Stimulated activated CD4-positive, alpha-beta T cell treated with anti-CD3 and anti-CD28 coated beads, Interleukin-15, amount 100 ng/mL, for 1 hour (primary cell): ENCODE measurements at places on chromosomes 16 and 17.

DNA sequence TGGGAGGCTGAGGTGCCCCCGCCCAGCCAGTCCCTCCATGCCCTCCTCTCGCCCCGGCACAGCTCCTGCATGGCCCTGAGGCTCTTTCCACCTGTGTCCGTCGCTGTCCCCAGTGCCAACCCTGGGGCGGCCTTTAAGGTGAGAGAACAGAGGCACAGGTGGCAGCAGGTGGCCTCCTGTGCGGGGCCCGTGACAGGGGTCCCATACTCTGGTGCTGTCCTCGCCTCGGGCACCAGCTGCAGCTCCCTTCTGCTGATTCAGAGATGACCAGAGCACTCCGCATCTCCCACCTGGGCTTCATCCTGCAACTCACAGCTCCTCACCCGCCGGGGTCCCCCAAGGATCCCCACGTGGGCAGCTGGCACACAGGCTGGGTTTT is 8.0 kb downstream of the PRSS27 start:
- no peak for DNase-seq

DNA sequence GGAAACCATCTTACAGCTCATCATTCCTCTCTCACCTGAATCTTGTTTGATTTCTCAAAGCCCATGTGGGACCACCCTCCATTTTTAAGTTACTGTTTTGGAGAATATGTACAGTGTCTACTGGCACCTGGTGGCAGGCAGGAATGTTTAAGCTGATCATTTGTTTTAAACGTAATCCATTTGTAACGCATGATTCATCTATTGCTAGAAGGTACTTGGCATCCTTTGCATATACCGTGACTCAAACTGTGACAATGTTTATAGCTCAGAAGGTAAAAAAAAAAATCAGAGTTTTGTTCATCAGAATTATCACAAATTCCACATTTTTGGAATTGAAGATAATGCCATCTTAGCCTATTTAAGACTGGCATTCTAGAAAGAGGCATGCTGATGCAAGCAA is 1007.5 kb upstream of the EEF2KMT start:
- no peak for DNase-seq

GRCh38 chr16:19363740-19364139 is 53.9 kb upstream of the TMC5 start:
- DNase-seq = no peak

DNA sequence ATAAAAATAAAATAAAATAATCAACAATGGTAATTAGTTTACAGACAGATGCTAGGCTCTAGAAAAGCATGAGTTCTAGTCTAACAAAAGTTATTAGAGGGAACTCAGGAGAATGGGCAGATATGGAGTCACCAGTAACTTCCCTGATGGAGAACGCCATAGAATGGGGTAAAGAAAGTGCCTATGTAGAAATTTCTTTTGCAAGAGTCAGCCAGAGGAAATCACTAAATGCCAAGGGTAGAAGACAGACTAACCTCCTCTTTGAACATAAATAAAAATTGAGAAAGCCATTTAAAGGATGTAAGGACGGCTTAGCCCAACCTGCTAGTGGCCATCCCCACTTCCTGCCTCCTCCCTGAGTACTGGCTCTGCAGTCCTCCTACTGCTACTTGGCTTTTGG is 141.6 kb downstream of the VPS53 start:
- DNase-seq = no peak

GRCh38 chr16:4364196-4365013 is 7.2 kb upstream of the VASN start:
- DNase-seq = no peak

- DNase-seq = no peak
Observed at GRCh38 chr16:57253466-57253865, 8.4 kb downstream of the ARL2BP start.

DNA sequence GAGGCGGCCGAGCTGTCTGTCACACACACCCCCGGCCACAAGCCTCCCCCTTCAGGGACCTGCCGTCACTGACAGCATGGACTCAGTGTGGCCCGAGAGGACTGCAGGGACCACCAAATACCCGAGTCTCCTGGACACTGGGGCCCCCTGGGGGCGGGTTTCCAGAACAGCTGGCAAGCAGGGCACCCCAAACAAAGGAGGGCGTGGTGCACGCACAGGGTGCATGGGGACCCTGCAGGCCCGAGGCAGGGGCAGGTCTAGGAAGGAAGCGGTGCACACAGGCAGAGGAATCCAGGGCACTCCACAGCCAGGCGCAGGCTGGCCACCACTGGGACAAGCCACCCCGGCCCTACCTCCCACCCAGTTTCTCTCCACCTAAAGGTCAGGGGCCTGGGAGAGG is 28.7 kb upstream of the ENPP7 start:
- DNase-seq = no peak

- no peak for DNase-seq
Observed at GRCh38 chr16:87170310-87170709, 146.9 kb downstream of the C16orf95 start.

DNA sequence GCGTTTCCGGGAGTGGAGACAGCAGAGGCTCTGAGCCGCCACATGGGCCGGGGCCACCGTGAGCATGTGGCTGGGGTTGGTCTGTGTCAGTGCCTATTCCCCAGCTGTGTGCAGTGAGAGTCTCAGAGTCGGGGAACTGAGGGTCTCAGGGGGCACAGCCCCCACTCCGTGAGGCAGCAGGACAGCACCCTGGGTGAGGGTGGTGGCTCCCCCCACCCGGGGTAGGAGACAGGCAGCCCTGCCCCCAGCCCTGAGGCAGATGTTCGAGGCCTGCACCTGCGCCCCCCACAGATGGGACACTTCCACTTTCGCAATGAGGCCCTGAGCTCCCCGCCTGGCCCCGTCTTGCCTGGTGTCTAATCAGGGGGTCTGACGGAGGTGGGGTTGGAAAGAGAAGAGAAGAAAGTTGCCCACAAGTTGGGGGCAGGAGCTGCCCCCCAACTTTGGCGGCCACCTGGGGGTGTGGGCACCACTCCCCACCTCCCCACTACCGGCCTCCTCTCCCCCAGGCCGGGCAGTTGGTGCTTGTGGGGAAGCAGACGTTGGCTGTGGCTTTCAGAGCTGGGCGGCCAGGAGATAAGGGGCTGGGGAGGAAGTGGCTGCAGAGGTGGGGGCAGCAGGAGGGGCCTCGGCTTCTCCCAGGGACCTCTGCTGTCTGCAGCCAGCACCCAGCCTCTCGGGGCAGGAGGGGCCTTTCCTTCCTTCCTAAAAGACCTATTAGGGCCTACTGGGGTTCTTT is 1.8 kb upstream of the CBFA2T3 start:
- no peak for DNase-seq

GRCh38 chr16:4488499-4488967 is 12.3 kb downstream of the HMOX2 start:
- DNase-seq = no peak

DNA sequence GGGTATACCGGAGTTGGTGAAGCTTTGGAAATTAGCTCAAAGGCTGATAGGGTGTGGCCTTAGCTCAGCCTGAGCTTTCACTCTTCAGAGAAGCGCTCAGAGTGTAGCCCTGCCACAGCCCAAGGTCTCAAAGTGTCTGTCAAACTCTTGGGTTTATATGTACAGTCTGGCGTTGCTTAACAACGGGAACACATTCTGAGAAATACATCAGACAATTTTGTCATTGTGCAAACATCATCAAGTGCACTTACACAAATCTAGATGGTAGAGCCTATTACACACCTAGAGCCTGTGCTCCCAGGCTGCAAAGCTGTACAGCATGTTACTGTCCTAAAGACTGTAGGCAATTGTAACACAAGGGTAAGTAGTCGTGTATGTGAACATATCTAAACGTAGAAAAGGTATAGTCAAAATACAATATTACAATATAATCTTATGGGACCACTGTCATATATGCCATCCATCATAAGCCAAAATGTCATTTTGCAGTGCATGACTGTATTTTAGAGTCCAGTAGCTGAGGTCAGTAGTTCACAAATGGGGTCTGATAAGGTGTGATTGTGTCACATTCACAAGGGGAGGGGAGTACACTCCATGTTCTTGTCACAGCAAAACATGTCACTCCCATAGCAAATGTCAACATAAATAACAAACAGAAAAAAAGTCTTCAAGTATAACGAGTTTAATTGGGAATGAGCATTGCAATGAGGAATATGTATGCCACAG is 20.6 kb downstream of the CHAD start:
- DNase-seq = no peak

DNA sequence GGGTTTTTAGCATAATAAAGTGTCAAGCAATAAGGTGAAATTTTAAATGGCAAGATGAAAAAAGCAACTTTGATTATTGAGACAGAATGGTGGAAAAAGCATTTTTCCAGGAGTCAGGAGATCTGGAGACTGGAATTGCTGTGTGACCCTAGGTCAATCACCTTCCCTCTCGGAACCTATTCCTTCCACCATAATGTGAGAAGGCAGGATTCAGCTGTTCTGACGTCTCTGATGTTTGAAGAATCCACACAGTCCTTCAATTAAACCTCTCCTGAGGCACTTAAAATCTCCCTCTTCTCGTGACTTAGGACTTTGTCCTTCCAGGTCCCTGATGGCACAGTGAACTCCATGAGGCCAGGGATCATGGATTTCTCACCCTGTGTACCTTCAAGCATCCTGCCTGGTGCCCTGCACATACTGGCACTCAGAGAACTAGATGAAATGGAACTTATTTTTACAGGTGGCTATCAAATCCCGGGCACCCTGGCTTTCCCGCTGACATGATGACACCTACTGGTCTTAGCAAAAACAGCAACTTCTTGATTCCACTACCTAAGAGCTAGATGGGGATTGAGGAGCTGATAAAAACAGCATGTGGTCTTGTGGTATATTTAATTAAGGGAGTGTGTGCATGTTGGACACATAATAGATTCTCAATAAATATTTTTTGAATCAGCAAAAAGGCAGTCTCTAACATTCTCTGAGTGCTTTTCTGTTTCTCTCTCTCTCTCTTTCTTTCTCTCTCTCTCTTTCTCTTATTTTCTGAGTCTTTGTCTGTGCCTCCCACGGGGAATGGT is 2.3 kb upstream of the CCDC182 start:
- no peak for DNase-seq

- DNase-seq = no peak
Observed at GRCh38 chr16:80591071-80591915, 50.5 kb downstream of the DYNLRB2 start.

DNA sequence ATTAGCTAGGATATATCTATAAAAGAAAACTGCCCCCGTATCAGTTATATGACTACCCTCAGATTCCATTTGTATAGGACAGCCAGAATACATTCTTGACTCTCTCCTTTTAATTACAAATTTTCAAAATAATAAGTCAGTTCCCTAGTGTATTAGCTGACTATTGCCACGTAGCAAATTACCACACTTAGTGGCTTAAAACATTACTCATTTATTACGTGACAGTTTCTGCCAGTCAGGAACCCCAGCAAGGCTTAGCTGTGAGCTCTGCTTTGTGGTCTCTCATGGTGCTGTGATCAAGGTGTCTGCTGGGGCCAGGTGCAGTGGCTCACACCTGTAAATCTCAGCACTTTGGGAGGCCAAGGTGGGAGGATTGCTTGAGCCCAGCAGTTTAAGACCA is 13.9 kb upstream of the SCNN1B start:
- no peak for DNase-seq

DNA sequence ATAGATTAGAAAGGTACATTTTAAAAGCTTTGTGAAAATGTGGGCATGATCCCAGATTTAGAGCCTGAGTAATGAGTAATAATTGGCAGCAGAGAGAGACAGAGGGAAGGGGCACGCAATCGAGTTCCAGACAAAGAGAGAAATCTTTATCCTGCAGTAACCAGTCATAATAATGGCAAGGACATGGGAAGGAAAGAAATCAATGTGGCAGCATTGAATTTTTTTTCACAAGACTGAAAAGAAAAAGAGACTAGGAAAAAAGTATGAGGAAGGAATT is 790.8 kb upstream of the SOX9 start:
- no peak for DNase-seq

- DNase-seq = no peak
Observed at GRCh38 chr16:2692948-2693651, 10.8 kb downstream of the KCTD5 start.

DNA sequence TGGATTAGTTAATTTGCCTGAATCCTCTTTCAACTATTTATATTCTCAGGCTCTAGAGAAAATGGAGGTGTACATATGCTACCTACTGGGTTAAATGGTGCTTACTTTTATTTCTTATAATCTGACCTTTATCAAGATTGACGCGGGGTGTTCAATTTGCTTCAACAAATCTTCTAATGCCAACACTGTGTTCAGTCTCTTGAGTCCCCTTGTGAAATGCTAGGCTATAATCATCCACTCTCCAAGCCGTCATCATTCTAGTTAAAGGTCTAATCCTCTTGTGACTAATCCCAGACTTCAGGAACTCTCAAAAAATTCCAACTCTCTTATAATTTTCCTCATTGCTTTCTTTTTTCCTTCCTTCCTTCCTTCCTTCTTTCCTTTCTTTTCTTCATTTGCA is 1396.2 kb downstream of the CDH8 start:
- no peak for DNase-seq

DNA sequence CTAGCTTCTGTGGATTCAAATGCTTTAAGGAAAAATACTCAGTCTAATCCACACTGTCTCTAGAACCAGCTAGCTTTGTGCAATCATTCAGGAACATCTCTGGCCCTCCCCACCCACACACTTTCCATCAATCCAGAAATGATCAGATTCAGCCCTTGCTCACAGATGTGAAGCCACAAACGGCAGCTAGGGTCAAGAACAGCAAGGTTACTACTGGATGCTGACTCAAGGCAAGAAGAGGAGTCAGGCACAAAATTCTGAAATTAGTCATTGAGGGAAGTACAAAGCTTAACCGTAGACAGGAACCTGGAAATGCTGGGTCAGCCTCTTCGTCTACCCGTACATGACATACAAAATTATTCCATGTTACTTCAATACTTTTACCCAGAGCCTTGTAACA is 174.6 kb downstream of the CDH13 start:
- DNase-seq = no peak

DNA sequence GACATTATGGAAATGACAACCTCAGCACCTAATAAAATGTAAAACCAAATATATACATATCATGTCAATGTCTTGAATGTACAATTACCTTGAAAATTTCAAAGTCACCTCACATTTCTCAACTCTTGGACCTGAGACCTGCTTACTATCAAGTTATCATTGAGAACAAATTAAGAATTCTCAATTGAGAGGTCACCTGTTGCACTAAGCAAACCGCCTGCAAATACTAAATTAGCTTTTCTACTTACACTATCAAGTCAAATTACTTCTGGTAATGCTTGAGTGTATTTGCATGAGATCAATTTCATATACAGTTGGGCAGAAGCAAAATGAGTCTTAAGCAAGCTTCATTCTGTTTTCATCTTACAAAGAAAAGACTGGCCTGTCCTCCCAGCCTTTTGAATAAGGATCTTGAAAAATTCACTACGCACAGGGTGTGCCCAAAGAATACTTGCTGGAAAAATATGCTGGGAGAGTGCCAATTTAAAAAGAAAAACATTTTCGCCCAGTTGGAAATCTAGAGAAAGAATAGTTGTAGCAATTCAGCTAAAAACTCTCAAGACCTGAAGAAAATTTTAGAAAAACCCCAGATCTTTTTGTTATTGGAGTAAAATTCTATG is 35.7 kb downstream of the KANSL1 start:
- no peak for DNase-seq

- no peak for DNase-seq
Observed at GRCh38 chr17:28575126-28575795, 1.4 kb downstream of the ALDOC start.

- no peak for DNase-seq
Observed at GRCh38 chr17:58569196-58569595, 54.8 kb upstream of the MTMR4 start.
